ENCODE measurements at places on chromosomes 13 and 19.

GRCh38 chr13:48618937-48619336 lies 34.8 kb upstream of the CYSLTR2 start:
- no peak for DNase-seq

- DNase-seq = no peak
These were observed 4.3 kb upstream of the RNASEH2B start for GRCh38 chr13:50905256-50905655.

GRCh38 chr13:51906581-51906980 lies 44.8 kb downstream of the CCDC70 start:
- no peak for DNase-seq

DNA sequence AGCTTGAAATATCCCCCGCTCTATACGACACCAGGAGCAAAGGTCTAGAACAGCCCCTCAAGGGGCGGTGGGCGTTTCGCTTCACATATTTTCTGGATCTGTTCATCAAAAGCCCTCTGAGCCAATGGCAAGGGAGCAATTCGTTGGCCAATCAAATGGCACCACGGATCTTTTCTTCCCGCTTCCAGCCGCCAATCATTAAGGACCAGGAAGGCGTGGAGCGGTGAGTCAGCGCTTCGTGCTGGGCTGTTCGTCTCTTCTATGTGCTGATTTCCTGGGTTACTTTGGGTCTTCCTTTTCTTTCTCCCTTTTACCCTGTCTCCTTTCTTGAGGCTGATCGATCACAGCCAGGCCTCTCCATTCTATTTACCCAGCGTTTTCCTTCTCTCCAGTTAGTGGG lies at the start of gene NLRP4:
NLRP4 (plus strand) TSS at position 201 of the 400 bp plus-strand sequence. CDS start 15,541 bp downstream, outside the sequence.
- no peak for DNase-seq

DNA sequence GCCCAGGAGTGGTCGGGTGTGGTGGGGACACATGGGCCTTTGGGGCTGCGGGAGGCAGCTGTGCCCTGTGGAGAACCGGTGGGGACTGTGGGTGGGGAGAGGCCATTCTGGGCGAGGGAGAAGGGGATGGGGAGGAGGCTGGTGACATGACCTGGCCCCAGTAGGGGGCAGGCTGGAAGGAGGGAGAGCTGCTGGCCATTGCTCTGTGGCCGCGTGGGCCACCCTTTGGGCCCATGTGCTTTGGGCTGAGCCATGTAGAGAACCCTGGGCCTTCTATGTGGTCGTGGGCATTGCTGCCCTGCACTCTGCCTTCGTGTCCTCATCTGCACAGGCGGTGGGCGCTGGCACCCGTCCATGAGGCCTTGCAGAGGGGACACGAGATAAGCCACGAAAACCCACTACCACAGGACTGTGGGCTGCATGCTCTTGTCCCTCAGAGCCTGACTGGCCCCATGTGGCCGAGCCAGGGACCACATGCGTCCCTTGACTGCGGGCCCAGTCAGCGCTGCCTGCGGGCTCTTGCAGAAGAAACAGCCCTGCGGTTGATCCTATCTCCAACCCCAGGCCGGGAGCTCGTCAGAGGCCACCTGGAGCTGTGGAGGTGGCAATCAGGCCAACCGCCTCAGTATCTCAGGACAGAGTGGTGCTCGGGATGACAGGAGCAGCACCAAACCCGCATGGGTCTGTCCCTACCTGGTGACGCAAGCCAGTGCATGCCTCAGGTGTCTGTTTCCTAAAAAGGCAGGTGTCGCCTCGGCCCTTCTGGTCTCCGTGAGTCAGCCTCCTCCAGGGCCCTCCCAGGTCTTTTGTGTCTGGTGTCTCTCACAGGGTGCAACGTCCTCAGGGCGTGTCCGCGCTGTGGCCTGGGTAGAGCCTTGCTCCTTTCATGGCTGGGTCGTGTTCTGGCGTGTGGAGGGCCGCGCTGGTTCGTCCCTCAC lies 14.3 kb downstream of the FZR1 start:
- no peak for DNase-seq

DNA sequence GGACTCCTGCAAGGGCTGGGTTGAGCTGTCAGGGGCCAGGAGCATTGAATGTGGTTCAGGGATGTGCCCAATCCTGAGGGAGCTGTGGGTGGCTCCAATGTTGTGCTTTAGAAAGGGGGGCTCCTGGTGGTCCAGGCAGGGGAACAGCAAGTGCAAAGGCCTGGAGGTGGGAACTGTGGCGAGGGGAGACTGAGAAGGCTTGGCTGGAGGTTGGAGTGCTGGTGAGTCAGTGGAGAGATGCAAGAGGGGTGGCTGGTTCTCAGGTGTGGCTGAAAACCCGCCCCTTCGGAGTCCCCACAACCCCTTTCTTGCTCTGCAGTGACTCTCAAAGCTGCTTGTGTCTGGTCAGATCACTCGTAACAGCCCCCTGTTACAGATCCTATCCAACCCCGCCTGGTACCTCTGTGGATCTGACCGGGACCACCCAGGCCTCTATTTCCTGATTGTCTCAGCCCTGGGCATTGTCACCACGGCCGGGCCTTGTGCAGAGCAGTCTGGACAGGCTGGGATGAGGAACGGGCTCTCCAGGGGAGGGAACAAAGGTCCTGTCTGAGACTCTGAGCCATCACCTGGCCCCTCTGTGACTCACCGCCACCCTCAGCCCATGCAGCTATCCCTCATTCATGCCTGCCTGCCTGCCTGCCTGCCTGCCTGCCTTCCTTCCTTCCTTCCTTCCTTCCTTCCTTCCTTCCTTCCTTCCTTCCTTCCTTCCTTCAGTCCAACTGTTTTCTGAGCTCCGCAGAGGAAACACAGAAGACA lies 1.4 kb upstream of the KCNN1 start:
- no peak for DNase-seq

GRCh38 chr19:34722353-34722752 lies 11.7 kb upstream of the ZNF181 start:
- DNase-seq = no peak

GRCh38 chr19:6930190-6930589 lies 42.8 kb downstream of the ADGRE1 start:
- DNase-seq = no peak

GRCh38 chr19:35986111-35986510 lies 8.9 kb upstream of the SDHAF1 start:
- no peak for DNase-seq

DNA sequence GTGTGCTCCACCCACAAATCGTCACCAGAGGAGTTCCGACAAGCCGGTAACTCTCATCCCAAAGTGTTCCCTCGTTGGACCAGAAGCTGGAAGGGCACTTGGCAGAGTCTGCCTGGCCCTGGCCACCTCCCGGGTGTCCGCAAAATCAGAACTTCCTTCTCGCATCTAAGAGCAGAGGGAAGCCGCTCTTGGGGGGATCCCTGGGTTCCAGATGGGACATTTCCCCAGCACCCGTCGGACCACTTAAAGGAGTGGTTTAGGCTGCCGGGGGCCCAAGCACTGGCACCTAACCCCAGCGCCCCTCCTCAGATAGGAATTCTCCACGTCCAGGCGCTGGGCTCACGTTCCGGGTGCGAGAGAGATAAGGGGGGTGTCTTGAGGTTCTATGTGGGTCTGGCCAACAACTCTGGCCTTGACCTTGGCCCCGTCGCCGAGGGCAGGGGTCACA lies 857 bp upstream of the MAP2K7 start:
- peak; percentile 41 for DNase-seq

- DNase-seq = no peak
These were observed 10.4 kb upstream of the KLK14 start for GRCh38 chr19:51093101-51093500.

GRCh38 chr13:89923736-89924135 lies 1423.8 kb upstream of the MIR17HG start:
- DNase-seq = no peak

GRCh38 chr19:38842439-38843174 lies 7.2 kb downstream of the HNRNPL start:
- DNase-seq = no peak

GRCh38 chr13:92459306-92459705 lies 767.3 kb upstream of the GPC6 start:
- no peak for DNase-seq

DNA sequence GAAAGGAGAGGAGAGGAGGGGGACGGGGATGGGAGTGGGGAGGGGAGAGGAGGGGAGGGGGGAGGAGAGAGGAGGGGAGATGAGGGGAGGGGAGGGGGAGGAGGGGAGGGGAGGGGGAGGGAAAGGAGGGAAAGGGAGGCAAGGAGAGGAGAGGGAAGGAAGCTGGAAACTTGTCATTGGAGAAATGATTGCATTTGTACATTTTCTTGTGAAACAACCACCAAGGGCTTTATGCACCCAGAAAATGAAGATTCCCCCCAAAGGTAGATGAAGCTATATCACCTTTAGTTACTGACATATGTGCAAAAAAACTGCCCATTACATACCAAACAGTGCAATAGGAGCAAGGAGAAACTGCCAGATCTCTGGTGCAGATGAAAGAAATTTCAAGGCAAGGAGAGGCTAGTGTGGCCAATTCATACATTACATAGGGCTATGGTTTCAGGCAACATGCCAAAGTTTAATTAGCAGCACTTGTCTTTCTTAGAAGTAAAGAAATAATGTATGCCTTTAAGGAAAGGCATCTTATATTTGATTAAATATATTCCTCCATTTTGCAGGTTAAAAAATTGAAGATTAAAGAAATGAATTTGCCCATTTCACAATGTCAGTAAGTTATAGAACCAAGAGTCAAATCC lies 49.5 kb upstream of the STK24 start:
- DNase-seq = no peak

DNA sequence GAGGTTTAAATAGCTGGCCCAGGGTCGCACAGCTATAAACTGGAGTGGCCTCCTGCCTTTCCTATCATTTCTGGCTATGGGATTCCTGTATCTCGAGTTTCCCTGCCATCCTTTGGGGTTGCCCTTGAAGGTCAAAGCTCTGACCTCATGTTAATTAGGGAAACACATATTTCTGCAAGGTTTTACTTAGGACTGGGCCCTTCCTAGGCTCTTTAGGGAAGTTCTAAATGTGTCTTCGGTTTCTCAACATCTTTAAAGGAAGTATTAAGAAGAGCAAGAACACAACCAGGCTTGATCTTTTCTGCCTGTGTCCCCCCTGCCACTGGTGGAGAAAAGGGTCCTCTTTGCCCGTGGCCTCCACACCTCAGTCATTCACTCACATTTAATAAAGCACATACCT lies 10.8 kb downstream of the LCP1 start:
- no peak for DNase-seq

GRCh38 chr13:76440568-76440967 lies 445.6 kb downstream of the KCTD12 start:
- no peak for DNase-seq

- DNase-seq = no peak
These were observed 355.8 kb upstream of the HTR2A start for GRCh38 chr13:47252627-47253026.

DNA sequence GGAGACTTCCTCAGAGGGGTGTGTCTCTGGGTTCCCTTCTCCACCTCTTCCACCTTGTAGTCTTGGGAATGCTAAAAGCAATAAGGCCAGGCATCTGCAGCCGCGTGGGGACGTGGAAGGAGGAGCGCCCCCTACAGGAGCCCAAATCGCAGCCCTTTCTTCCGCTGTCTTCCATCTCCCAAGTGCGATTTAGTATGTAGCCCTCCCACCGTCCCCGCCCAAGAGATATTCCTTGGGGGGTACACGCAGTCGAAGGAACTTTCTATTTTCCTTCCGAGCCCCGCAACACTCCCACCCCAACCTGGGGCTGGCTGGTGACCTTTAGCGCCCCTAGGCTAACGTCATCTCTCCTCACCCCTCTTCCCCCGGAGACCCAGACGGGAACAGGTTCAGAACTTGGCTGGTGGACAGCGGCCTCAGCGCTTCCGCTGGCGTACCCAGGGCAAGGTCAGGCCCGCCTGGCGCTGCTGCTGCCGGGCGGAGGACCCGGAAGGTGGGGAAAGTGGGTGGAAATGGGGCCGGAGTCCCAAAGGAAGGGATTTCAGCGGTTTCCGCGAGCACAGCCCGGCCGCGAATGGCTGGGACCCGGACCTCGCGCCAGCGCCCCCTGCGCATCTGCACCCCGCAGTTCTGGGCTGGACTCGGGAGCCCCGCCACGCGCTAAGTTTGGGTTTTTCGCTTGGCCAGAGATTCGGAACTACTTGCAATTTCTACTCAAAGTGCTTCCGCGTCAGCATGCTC lies 2.1 kb upstream of the PCDH8 start:
- DNase-seq = peak; percentile 52

- no peak for DNase-seq
These were observed 27.0 kb downstream of the NFIX start for GRCh38 chr19:13022111-13022858.

DNA sequence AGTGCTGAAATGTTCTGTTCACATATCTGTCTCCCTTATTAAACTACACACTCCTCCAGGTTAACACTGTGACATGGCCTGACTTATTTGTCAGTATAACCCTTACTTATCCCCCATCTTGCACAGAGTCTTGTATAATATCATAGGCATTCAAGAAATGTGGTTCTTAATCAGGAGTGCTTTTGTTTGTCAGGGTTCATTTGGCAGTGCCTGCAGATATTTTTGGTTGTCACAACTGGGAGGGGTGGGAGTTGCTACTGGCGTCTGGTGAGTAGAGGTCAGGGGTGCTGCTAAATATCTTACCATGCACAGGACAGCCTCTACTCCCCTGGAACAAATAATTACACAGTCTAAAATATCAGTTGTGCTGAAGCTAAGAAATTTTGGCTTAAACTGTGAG lies 20.4 kb upstream of the OBI1 start:
- DNase-seq = no peak

DNA sequence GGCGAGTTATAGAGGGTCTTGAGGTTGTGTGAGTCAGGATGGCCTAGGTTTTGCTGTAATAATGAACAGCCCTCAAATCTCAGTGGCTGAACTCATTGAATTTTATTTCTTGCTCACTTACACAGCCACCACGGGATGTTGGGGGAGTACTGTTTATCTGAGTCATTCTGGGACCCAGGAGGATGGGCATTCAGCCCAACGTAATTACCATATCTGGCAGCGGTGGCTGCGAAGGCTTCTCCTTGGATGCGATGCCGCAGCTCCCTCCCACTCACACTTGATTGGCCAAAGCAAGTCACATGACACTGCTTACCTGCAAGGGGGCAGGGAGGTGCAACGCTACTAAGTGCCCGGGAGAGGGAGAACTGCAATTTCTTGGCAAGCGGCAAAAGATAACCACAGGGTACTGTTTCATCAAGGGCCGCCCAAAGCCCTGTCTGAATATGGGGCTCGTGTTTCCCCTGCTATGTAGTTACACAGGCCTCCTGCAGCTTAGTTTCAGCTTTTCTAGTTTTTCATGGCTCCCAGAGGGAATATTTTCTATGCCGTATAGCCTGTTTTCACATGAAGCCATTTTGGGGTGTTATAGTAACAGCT lies 19.9 kb downstream of the ZSWIM9 start:
- no peak for DNase-seq

DNA sequence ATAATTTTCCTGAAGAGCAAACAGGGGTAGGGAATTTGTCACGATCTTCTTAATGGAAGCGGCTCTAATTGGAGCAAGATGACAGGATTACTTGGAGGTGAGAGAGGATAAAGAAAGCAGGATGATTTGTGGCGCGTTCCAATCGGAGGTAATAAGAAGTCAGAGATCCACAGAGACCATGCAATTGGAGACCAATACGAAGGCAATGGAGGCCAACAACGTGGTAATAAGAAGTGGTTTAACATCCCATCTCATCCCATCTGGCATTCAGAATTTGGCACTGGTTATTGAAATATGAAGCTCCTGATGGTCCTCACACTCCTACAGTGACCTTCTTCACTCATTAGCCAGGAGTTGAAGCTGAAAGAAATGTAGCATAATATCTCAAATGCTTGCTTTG lies 130.6 kb downstream of the DLEU7 start:
- DNase-seq = no peak
